OCI-M1 (cell line): ENCODE measurements at places on chromosomes 11 and 22.

DNA sequence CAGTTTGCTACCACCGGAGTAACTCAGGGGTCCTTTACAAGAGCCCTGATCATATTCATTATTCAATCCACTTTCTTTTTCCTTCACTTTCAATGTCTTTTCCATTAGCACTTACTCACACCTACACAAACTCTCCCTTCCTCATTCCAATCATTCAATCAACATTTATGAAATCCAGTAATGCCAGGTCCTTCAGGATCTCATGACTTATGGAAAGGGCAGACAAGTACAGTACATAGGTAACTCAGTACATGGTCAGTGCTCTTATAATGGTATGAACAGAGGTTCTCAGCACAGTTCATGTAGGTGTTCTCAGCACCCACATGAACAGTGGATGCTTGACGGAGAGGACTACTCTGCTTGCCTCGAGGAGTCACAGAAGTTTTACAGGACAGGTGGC is 106.6 kb downstream of the USP35 start:
- DNase-seq, result no peak

DNA sequence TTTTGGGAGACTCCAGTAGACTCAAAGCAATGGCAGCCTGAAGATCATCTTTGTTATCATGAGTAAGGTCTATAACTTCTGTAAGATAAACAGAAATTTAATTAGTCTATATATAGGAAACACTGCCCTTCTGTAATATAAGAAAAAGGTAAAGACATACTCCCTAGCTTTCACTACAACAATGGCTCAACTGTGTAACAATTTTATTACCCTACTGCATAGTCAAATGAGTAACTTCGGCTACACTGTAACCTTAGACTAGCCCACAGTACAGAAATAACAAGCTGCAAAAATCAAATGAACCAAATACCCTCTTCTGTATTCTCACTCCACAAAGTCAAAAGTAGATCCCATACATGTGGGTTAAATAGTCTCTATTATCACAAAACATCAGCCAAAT is 33.7 kb downstream of the USP28 start:
- no peak for DNase-seq

- no peak for DNase-seq
Observed at GRCh38 chr22:45317551-45318167, 7.9 kb downstream of the FAM118A start.

GRCh38 chr11:124481365-124482323 is 36.1 kb upstream of the OR8B8 start:
- DNase-seq, result peak; percentile 98

GRCh38 chr11:126400479-126400878 is 45.0 kb downstream of the ST3GAL4 start:
- DNase-seq, result no peak

DNA sequence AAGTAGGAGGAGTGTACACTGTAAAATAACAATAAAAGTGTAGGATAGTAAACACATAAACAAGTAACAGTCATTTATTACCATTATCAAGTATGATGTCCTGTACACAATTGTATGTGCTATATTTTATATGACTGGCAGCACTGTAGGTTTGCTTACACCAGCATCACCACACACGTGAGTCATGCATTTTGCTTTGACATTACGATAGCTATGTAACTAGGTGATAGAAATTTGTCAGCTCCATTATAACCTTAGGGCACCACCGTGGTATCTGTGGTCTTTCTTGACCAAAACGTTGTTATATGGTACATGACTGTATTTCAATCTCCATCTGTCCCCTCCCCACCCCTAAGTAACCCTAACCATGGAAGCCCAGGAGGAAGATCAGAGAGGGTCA is 1.1 kb downstream of the DNAL4 start:
- DNase-seq, result no peak

GRCh38 chr11:106234794-106235193 is 157.3 kb downstream of the AASDHPPT start:
- DNase-seq, result no peak

- DNase-seq, result no peak
Observed at GRCh38 chr22:39907605-39908097, 6.8 kb downstream of the GRAP2 start.

DNA sequence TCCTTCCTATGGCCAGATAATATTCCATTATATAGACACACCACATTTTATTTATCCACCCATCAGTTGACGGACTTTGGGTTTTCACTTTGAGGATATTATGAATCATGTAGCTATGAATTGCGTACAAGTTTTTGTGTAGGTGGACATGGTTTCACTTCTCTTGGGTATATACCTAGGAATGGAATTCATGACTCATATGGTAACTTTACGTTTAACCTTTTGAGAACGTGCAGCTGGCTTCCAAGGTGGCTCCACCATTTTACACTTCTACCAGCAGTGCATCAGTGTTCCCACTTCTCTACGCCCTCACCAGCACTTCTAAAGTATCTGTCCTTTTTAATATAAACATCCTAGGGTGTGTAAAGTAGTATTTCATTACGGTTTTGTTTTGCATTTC is 112.0 kb downstream of the PLEKHA7 start:
- no peak for DNase-seq

- no peak for DNase-seq
Observed at GRCh38 chr11:133742353-133742752, 103.0 kb downstream of the SPATA19 start.

- no peak for DNase-seq
Observed at GRCh38 chr11:26607725-26608506, 35.9 kb upstream of the MUC15 start.

GRCh38 chr11:46555267-46556054 is 38.4 kb downstream of the AMBRA1 start:
- peak; percentile 43 for DNase-seq

GRCh38 chr11:63427971-63428508 is 58.5 kb downstream of the SLC22A9 start:
- peak; percentile 9 for DNase-seq

DNA sequence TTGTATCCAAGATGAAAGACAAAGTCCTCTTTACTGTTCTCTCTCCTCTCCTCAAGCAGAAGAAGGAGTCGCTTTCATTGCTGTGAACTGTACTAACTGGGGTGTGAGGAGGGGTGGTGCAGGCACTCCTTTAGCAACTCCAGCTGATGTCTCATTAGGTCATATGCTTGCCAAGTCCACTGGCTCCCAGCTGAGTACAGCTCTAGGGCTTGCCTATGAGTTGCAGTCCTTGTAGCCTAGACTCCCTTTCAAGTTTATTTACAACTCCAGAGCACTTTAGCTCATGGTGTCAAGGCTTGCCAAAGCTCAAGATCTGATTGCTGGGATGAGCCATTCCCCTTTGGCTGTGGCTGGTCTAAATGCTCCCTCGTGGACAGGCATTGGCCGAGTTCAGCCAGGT is 55.1 kb upstream of the PDGFD start:
- DNase-seq, result no peak

DNA sequence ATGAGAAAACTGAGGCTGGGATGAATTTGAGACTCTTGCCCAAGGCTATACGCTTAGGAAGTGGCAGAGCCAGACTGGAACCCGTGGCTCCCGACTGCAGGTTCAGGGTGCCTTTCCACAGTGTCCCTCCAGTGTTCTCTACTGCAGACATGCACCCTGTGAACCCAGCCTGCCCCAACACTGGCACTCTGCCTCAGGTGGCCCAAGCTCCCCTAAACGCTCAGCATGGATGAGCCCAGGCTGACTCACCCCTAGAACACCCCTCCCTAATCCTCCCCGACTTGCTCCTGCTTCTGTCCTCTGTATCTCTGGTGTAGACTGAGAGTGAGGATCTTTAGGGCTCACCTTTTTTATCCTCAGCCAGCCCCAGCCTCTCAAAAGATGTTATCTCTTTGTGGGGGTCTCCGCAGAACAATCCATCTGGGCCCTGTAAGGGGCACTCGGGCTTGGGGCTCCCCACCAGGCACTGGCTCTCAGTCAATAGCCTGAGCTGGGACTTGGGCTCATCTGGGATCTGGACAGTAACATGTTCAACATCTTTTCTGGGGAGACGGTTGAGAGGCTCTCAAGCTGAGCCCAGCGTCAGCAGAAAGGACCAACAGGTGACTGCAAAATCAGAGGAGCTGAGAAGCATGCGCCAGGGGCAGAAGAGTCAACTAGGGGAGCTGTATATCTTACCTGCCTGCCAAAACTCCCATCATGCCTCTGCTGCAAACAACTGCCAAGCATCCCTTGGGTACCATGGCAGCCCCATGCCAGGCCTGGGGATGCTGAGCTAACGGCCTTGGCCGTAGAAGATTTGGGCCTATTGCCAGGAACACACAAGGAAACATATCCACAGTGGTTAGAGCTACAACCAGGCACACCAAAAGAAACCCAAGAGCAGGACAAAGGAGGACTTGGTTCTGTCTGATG is 176.2 kb downstream of the BUD13 start:
- DNase-seq, result no peak

DNA sequence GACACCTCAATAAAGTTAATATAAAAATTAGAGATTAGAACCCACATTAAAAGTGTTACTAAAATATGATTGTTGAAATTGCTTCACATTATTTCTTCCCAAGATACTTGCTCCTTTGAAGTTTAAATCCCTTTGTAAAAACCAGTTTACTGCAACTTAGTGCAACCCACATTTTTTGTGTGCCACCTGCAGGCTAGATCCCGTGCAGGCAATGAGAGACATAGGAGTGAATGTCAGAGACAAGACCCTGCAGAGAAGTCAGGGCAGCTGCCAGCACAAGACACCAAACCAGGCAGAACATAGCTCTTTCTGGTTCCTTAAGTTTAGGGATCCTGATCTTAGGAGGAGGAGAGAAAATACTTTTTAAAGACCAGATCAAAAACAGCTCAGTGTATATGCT is 142.8 kb upstream of the MTNR1B start:
- no peak for DNase-seq

DNA sequence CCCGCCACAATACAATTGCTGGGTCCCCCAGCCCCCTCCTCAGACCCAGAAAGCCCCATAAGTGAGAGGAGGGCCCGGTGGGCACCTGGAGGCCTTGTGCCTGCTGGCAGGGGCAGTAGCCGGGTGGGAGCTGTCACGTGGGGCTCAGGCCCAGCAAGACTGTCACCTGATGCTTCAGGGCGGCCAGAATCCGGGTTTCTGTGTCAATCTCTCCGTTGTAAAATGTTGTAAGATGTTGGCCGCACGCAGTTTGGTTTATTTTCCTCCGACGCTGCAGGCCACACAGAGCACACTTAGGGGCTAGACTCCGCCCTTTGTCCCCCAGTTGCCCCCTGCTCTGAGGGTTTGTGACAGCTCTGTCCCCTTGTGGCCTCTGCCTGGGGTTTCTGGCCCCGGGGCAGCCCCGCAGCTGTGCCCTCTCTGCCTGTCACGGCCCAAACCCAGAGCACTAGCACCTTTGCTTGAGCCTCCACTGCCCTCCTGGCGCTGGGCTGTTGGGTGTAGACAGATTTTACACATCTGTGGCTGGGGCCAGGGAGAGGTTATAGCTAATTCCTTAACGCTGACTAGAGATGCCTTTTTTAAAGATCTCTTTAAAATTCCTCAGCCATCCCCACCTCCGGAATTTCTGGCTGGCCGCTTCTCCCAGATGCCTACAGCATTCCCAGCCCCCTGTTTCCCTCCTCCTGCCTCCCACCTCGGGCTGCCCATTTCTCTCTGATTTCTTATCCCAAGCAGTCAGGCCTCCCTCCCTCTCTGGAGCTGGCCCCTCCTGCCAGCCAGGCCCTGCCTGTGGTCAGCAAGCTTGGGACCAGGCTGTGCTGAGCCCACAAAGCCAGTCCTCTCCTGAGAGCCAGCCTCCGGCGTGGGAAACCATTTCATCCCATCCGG is 3.2 kb upstream of the PRR5 start:
- DNase-seq, result no peak

GRCh38 chr22:25670070-25670461 is 71.9 kb upstream of the MYO18B start:
- no peak for DNase-seq

DNA sequence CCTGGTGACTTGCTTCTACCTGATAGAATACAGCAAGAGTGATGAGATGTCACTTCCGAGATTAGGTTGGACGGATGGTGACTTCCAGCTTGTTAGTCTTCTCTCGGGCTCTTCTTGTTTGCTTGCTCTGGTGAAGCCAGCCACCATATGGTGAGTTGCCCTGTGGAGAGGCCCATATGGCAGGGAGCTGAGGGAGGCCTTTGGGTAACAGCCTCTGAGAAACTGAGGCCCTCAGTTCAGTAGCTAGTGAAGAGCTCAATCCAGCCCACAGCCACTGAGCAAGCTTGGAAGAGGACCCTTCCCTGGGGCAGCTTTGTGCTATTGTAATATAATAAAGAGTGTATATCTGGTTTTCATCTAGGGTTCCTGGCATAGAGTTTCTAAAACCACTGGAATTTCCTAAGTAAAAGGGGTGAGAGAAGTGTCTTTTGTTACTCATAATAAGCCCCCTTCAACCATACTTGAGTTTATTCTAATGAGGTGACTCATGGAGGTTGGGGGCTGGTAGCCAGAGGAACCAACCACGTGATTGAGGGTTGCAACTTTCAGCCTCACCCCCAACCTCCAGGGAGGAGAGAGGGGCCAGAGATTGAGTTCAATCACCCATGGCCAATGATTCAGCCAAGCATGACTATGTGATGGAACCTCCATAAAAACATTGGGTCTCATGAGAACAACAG is 8.0 kb upstream of the TPCN2 start:
- DNase-seq, result peak; percentile 56

DNA sequence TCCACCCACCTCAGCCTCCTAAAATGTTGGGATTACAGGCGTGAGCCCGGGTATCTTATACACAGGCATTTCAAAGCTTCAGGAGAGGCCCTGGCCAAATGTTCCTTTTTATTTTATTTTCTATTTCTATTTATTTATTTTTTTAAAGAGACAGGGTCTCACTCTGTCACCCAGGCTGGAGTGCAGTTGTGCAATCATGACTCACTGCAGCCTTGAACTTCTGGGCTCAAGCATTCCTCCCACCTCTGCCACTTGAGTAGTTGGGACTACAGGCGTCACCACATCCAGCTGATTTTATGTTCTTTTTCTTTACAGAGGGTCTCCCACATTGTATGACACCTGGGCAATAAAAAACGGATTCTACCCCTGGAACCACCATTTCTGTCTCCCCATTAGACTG is 71.2 kb downstream of the FBXO7 start:
- DNase-seq, result peak; percentile 63

DNA sequence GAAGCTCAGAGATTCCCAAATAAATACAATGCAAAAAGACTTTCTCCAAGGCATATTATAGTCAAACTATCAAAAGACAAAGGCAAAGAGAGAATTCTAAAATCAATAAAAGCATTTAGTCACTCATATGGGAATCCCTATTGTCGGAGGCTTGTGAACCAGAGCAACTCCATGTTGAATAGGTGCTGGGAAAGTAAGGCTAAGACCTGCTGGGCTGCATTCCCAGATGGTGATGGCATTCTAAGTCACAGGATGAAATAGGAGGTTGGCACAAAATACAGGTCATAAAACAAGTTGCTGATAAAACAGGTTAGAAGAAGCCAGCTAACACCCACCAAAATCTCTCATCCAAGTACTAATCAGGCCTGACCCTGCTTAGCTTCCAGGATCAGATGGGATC is 84.5 kb downstream of the JRKL start:
- DNase-seq, result no peak

DNA sequence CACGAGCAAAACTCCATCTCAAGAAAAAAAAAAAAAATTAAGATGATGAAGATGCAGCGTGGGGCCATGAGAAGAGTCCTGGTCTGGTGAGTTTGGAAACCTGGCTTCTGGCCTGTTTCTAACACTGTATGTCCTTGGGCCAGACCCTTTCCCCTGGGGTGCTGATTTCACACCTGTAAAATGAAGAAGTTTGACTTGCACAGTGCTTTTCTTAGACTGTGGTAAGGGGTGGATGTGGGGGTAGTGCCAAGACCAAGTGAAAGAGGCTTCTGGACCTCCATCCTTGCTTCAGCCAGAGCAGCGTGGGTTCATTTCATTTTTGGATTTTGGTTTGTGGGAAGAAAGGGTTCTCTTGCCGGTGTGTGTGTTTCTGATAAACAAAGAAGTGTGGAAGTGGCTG is 42.1 kb downstream of the PTPRJ start:
- peak; percentile 40 for DNase-seq
